Activated CD8-positive, alpha-beta memory T cell treated with anti-CD3 and anti-CD28 coated beads for 4 hours (primary cell): ENCODE measurements at places on chromosomes 12 and 14.

GRCh38 chr14:105197211-105197641 lies 16.1 kb upstream of the NUDT14 start:
- DNase-seq = no peak

DNA sequence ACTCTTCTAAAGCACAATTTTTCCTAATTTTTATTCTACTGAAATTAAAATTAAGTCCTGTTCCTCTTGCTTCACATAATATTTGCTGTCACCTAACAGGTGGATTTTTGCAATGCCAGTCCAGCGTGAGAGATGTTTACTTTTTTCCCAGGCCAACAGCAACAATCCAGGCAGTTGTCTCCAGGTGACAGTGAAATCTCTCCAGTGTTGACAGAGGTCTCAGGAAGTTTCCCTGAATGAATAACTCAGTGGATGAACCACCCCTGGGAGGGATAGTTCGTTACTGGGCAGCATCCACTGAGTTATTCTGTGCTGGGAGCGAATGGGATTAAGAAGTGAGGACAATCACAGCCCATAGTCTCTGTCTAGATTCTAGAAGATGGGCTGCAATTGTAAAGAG lies 7.1 kb upstream of the NT5DC3 start:
- no peak for DNase-seq

- DNase-seq = no peak
Measured at GRCh38 chr12:51246254-51246853, 7.7 kb downstream of the DAZAP2 start.

DNA sequence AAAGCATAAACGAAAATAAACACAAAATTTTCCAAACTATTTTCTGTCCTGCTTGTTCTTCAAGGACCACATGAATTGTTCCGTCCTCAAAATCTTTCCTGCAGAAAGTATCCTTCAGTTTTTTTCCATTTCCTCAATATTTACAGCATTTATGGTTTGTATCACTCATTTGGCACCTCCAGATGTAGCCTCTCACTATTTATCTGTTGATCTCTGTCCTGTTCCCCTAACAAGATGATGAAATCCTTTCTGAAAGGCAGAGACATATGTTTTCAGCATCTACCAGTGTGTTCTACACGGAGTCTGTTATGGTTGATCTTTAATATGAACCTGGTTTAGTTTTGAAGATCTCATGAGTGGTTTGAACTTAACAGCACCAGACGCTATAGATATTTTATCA lies 490.2 kb downstream of the NELL2 start:
- DNase-seq = no peak

DNA sequence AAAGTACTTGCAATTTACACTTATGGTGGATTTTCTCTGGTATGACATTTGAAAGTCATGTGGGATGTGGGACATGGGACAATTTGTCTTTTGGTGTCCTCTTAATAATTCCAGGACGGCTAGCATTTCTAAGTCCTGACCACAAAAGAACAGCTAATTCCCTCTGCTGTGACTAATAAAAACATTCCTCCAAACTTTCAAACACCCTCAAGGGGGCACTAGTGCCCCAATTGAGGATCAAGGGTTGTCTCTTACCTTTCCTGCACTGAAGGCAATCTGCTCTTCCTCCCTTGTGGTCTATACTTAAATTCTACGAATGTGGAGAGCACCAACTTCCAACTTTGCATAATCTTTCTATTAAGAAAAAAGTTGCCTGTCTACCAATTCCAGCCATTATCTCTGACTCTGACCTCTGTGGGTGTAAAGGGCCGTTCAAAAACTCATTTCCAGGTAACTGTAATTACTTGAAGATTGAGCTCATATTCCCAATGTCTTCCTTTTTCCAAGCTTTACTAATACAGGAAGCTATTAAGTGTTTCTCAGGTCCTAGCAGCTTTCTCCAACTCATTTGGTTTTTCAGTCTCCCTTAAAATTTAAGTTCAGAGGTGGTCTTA lies 210.2 kb downstream of the PTPRO start:
- no peak for DNase-seq

GRCh38 chr12:116691205-116691604 lies 46.7 kb downstream of the SPRING1 start:
- DNase-seq = no peak
